ENCODE measurements at places on chromosomes 7 and 10.

DNA sequence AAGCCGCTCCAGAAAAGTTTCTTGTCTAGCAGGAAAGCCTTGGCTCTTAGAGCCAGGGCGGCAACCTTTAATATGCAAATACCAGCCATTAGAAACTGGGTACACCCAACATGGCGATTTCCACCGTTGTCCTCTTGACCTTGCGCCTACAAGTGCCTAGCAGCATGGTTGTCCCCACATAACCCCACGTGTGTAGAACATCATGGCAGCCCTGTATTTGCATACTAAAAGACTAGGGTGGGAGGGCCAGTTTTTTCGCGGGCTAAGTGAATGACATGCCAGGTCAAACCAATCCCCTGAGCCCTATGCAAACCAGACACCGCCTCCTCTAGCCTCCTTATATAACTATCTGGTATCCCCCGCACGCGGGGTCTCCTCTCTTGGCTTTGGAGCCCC lies 58.4 kb upstream of the FZD8 start:
- DNase-seq, result no peak

- DNase-seq, result no peak
These were observed 50.5 kb downstream of the CSGALNACT2 start for GRCh38 chr10:43188702-43189101.

DNA sequence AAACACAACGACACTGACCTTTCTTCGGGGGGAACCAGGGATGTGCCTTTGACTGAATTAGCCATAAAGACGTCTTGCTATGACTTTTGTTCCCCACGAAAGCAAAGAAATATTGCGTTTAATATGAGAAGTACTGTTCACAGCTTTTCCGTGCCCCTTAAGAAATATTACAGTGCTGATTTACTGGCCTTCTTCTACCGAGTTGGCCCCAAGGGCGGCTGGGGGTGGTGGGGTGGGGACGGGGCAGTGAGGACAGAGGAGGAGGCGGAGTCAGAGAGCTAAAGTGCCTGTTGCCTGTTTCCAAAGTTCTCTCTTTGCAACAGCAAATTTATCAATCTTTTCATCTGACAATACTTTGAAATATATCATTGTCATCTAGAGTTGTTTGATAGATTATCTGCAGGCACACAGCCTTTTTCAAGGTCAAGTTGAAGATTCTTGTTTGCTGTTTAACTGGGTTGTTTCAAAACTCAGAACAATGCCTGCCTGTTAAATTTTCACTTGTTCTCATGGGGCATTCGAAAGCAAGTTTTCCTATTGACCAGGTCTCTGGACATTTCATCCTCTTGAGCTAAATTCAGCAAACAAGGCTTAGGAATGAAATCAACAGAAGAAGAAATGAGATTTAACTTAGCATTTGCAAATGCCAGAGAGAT lies 9.0 kb downstream of the PTF1A start:
- no peak for DNase-seq

- DNase-seq, result no peak
These were observed 1.0 kb downstream of the LRRC17 start for GRCh38 chr7:102913826-102914225.

- DNase-seq, result no peak
These were observed 11.3 kb downstream of the DGKB start for GRCh38 chr7:14891289-14891688.

DNA sequence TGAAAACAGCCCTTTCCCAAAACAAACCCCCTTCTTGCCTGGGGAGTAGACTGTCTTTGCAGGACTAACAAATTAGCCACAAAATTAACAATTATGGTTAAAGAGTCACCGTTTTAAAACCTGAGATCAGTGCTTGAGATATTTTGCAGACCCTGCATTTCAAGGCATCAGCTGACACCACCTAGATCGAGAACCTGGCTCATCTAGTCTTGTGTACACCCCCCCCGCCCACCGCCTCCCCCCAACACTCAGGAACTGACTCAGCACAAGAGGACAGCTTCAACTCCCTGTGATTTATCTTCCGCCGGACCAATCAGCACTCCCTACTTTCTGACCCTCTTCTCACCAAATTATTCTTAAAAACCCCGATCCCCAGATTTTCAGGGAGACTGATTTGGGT lies 737.1 kb downstream of the PHTF2 start:
- DNase-seq, result no peak

DNA sequence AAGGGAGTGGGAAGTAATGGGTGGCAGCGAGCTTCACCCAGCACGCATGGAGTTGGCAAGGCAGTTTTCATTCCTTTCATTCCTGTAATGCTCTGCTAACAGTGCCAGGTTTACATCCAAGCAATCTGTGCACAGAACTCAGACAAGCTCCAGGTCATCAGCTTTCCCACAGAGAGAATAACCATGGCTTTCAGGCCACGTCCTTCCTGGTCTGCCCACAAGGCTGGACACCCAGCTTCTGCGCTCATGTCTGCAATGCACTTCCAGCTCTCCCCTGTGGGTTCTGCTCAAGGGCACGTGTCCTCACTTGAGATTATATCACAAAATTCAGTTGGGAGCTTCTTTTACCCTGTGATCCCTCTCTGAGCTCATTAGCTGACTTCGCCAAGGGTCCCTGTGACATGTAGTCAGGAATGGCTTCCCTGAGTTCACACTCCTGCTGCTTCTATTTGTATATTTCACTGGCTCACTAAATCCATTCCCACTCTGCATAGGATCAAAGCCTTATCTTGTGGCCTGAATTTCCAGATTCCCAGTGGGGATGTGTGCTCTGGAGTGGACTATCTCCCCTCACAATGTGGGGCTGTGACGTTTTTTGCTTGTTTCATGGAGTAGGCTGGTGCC lies 18.6 kb downstream of the AKR1C2 start:
- no peak for DNase-seq

- no peak for DNase-seq
These were observed 153.0 kb upstream of the GPR26 start for GRCh38 chr10:123512901-123513775.

GRCh38 chr10:20257422-20257821 lies 441.2 kb downstream of the PLXDC2 start:
- DNase-seq, result no peak

DNA sequence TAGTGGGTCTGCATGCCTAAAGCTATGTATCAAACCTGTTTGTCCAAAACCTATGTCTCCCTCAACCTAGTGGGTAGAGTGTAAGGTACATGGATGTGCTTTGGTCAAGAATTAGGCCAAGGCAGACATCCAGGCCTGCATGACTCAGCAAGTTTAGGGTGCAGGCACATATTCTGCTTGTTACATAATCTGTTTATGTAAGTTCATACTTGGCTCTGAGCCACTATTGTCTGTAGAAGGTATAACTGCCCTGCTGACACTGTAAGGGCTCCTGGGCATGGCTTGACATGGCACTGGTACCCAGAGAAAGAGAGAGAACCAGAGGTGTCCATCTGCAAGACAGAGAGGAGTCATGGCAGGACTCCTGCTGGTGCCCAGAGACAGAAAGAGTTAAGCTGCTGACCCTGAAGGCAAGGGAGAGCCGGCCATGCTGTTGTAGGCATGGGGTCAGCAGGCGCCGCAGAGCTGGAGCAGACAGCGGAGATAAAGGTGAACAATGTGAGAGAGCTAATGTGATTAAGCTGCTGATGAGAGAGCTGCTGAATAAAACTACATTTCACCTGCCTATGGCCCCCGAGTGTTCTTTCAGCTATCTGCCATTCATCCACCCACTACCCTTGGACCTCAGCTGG lies 118.5 kb upstream of the TMEM106B start:
- DNase-seq, result no peak

DNA sequence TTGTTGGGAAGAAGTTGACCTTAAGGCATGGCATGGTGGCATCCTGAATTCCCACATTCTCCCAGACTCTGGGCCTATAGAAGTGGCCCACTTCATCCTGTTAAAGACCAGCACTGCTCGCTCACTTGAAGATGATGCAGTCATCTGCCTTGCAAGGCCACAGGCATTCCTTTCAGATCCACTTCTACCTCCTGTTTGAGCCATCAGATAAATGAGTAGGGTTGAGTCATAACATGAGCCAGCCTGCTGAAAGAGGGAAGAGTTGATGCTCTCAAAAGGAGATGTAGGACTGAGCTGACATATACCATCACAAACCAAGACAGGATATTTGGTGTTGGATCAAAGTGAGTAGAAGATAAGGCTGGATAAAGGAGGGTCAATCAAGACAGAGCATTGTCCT lies 1.5 kb upstream of the EBLN1 start:
- no peak for DNase-seq

GRCh38 chr7:25557379-25557917 lies 329.2 kb upstream of the NPVF start:
- DNase-seq, result no peak

GRCh38 chr10:43262397-43262901 lies 4.4 kb downstream of the RASGEF1A start:
- DNase-seq, result no peak

DNA sequence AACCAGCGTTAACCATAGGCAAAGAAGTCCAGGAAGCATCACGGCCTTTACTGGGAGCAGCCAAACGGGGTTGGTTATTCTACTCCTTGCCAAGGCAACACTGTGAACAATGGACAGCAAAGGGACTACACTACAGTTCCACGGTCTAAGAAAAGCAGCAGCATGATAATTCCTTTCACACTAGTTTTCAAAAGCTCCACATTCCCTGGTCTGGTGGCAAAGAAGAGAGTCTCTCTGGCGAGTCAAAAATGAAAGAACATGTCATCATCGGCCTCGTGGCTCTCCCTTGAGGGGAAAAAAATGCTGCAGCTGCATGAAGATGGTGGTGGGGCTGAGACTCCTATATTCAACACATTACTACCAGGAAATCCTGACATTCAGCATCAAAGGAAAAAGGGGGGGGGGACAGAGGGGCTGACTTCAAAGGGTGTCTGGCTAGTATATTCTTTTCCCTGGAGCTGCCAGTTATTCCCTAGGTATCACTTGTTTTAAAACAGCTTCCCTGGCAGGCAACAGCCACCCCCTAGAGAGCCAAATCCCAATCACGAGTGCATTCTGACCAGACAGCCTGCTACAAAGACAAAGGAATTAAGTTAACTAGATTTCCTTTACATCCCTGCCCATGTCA lies 49.1 kb downstream of the SLC37A3 start:
- no peak for DNase-seq

- no peak for DNase-seq
These were observed at the start of gene CXCL12 for GRCh38 chr10:44385026-44385695. Gene CXCL12 (minus strand): TSS chr10:44385097. CDS start chr10:44385005, 92 bp downstream.

GRCh38 chr7:23539494-23539907 lies 7.7 kb upstream of the TRA2A start:
- DNase-seq, result peak; percentile 24

- DNase-seq, result no peak
These were observed 194.3 kb upstream of the IGFBP3 start for GRCh38 chr7:46115410-46115809.

- DNase-seq, result no peak
These were observed 343.0 kb upstream of the SEMA3D start for GRCh38 chr7:85529831-85530230.

DNA sequence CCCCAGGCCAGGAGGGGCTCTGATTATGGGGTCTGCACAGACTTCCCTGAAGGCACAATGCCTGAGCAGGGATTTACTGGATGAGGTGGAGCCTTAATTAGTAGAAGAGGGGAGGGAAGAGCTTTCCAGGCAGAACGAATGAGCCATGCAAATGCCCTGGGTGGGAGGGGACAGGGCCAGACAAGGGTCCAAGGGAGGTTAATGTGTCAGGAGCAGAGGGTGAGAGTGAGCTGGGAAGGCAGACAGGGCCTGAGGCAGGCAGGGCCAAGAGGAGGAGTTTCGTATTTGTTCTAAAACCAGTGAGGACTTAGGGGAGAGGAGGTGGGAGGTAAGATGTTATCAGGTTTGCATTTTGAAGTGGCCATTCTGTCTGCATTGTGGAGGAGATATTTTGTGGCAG lies 65.3 kb downstream of the NPY start:
- no peak for DNase-seq

- DNase-seq, result no peak
These were observed 143.1 kb upstream of the CAV2 start for GRCh38 chr7:116356333-116356965.

DNA sequence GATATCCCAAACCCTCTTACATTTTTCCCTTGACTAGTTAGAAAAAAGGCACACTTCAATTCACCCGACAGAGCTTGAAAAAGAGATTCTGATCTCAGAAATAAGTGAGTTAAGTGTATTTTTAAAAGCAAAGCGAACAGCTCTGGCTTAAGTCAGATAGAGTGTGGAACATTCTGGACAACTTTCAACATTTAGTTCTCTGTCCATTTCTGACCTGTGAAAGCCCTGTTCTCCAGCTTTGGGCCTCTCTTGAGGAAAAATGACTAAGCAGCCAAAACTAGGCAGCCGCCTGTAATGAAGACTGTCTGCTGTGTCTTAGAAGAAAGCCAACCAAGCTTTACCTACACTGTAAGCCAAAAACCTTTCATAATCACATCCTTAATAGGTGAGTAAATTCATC lies 50.5 kb downstream of the CDK6 start:
- DNase-seq, result no peak

- peak; percentile 45 for DNase-seq
These were observed 7.2 kb upstream of the PGAM2 start for GRCh38 chr7:44072364-44073231.

DNA sequence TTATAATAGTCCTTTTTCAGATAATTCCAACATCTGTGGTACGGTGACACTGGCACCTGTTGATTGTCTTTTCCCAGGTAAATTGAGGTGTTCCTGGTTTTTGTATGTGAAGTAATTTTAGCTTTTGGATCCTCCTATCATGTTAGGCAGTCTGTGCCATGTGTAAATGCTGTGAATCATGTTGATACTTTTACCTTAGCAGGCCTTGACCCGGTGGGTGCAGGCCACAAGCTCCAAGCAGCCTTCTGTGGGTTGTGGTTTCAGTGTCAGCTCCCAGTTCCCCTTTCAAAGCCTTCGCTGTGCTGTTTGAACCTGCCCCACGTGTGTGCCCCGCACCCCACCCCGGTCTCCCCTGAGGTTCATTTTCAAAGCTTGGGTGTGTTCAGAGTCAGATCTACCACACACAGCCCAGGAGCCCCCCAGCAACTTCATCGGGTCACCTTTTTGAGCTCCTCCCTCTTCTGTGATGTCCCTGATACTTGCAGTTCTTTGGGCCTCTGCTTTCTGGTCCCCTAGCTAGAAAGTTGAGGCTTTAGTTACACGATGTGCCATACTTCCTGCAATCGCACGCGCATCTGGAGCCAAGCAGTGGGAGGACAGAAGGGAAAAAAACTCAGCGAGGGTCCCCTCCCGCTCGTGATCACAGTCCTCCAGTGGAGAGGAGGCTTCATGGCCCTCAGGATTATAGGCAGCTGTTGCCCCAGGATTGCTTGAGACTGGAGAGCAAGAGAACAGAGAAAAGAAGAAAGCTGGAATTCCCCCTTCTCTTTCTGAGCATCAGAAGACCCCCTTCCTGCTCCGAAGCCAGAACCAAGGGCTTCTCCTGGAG lies 8.7 kb upstream of the BHLHA15 start:
- peak; percentile 58 for DNase-seq

- no peak for DNase-seq
These were observed 1.1 kb upstream of the MOGAT3 start for GRCh38 chr7:101201695-101202602.

DNA sequence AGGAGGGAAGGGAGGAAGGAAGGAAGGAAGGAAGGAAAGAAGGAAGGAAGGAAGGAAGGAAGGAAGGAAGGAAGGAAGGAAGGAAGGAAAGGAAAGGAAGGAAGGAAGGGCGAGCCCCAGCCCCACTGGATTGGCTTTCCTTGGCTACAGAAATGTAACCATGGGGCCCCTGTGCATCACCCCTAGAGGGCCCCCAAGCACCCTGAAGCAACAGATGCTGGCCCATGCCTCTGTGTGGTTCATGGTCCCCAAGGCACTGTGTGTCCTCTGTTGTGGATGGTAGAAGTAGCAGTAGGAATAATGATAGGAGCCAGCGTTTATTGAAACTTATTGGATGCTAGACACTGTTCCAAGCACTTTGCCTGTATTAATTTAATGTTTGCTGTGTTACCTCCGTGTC lies 116.6 kb upstream of the MACROH2A2 start:
- no peak for DNase-seq

- DNase-seq, result no peak
These were observed 1.0 kb downstream of the CACNA2D1 start for GRCh38 chr7:82442492-82443035.

Measured in CD4-positive, alpha-beta T cell treated with Interleukin-15 for 4 hours (primary cell).